ENCODE measurements at places on chromosomes 4 and X.

DNA sequence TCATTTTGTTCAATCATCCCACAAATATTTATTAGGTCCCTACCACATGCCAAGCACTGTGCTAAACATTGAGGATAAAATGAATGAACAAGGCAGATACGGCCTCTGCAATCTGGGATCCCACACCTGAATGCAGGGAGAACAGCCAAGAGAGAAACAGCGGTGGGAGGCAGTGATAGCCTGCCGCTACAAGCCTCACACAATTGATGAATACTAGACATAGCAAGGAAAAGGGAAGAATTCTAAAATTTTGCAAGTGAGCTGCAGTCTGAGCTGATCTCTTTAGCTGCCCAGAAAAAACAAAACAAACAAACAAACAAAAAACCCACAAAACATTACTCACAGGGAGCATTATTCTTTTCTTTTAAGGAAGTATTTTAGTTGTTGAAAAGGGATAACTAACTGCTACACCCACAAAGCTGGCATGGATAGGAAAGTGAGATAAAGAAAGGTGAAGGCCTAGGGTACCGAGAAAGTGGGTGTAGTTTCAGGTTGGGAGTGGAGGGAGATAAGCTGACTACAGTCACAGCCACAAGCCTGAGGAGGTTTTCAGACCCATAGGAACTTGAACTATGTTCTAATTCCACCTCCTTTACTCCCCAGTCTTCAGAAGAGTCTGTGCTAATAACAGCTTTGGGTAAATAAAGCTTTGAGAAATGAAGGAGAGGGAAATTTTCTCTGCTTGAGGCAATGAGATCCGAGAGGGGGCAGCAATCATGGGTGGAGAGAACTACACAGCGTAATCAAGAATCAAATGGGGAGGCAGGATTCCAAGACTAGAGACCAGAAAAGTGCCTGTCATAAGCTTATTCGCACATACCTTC is 85.4 kb downstream of the SH3RF1 start:
- no peak for DNase-seq

DNA sequence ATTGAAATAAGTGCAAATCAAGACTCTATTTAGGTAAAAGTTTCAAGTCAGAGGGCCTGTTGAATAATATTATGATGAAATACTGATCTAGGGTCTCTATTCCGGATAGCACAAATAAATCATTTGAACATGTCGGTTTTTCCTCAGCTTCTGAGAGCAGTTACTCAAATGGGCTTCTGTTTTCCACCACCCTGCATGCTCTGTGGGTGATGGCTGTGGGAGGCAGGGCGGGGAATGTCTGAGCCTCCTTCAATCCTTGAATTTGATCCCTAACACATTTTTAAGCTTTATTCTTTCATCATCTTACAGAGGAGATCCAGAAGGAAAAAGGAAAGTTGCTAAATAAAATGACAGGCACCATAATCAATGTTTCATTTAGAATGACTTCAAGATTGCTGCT is 8.5 kb downstream of the UNC5C start:
- no peak for DNase-seq

GRCh38 chrX:10628906-10629305 is 8.5 kb upstream of the MID1 start:
- no peak for DNase-seq

DNA sequence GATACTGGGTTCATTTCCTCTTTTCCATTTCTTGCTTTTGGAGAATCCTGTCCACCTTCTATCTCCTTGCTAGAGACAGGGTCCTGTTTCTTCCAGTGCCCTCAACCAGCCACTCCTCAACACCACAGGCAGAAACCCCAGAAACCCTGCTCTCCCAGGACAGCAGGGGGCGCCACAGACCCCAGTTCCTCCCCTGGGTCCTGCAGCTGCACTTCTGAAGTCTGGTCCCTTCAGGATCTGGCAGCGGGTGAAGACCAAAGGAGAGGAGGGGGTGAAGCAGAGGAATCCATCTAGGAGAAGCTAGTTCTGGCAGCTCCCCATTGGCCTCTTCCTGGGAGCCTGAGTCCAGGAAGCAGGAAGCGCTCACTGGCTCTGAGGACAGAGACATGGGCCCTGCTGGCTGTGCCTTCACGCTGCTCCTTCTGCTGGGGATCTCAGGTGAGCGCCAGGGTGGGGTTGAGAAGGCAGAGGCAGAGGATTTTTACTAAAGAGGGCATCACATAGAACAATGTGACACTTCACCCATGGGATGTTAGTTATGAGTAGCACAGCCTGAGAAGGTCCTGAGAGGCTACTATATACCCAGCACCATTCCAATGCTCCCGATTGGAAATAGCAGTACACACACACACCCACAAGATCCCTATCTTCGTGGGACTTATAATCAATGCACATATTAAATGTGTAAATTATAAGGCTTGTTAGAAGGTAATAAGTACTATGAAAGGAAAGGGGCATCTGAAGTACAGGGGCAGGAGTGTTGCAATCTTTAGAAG is at the start of gene PRSS48:
Gene PRSS48 (plus strand): TSS at position 375 of the 776 bp plus-strand sequence. CDS start 12 bp downstream, at position 387.
- no peak for DNase-seq

DNA sequence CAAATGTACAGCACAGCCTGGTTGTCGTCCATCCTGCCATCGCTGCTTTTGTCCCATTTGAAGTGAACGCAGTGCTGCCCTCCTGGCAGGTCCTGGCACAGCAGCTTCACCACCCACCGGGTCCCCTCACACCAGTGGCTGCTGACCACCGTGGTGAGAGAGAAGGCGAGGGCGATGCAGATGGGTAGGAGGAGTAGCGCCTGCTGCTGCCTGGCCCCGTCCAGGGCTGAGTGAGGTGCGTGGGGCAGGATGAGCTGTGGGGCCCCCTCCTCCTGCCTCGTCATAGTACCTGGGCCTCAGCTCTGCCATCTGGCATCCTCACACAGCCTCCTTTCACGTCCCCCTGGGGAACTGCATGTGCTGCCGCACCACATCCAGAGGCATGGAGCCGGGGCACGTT is 1.8 kb downstream of the DCAF8L2 start:
- DNase-seq, result no peak

DNA sequence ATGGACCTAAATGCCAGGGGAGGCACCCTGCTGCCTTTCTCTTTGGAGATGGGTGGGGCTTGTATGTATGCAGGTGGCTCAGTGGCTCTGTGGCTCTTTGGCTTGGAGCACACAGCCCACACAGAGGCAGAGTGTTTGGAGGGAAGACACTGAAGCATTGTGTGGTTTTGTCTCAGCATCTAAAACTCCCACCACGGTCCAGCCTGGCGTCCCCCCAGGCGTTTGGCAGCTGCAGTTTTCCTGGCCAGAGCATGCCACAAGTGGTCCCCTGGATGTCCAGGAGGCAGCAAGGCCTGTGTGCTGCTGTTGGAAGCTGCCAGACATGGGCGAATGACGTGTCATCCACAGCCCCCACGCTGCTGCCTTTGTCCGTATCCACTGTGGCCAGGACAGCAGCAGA is 32.2 kb upstream of the PSAPL1 start:
- no peak for DNase-seq

DNA sequence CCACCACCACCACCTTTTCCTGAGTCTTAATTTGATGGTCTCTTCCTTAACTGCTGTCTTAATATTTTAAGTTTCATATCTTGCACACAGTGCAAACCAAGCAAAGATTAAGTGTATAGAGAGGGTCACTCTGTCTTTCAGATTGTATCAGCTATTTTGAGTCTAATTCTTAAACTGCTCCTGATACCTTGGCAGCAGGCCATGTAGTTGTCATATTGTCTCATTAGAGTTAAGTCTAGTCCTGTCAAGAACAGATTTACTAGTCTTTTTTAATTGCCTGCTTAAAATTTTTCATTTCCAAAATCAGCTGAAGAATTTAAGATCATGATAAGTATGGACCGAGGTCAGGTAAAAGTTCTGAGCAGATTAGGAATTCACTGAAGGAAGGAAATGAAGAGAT is 51.5 kb downstream of the FHIP1A start:
- no peak for DNase-seq

GRCh38 chr4:114040319-114041116 is 61.1 kb upstream of the ARSJ start:
- no peak for DNase-seq

GRCh38 chr4:87120411-87121162 is 99.8 kb downstream of the KLHL8 start:
- DNase-seq, result no peak

- no peak for DNase-seq
Observed at GRCh38 chrX:102723456-102723855, 2.9 kb downstream of the GPRASP3 start.

GRCh38 chr4:149799546-149799945 is 16.1 kb downstream of the IQCM start:
- DNase-seq, result no peak

DNA sequence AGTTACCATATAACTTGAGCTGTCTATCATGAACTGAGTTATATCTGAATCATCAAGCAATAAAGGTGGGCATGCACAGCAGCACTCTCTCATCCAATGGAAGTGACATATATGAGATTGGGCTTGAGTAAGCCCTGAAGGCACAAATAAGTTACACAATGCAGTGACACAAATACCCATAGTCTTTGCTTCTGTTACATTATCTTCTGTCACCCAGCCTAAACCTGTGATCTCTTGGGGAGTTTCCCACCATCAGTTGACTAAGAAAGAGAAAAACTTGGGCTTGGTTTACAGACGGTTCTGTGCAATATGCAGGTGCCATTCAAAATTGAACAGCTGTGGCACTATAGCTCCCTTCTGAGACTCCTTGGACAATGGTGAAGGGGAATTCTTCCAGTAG is 138.8 kb upstream of the IL15 start:
- no peak for DNase-seq

DNA sequence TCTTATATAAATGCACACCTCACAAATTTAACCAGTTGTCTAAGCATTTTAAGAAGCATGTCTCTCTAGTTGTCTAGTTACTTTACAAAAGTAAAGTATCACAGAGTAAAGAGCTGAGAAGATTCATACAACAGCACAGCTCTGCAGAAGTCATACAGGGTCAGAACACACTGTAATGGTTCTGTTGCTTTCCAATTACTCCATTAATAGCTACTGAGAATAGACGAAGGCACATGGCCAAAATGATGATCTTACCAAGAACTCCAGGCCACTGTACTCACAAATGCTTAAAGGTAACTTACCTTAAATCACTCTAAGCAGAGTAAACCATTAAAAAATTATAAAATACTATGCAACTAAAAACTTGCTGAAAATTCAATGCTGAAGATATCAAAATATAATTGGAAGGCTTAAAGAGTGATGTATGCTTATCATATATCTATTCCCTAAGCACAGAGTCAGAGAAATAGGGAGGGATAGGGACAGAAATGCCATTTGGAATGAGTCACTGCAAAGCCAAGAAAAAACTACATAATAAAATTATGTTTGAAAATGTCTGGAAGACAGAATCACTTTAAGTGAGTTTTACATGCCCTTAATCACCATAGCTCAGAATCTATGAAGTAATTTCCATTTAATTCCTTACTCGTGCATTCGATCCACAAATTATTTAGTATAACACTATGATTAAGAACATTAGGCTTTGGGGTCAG is 71.0 kb downstream of the DDX60L start:
- DNase-seq, result no peak

- no peak for DNase-seq
Observed at GRCh38 chr4:149741186-149741831, 74.3 kb downstream of the IQCM start.

- DNase-seq, result no peak
Observed at GRCh38 chrX:123617007-123617406, 115.8 kb downstream of the THOC2 start.

GRCh38 chr4:108210989-108211835 is 42.5 kb upstream of the LEF1 start:
- no peak for DNase-seq

GRCh38 chr4:38686682-38687081 is 22.7 kb downstream of the KLF3 start:
- DNase-seq, result no peak

GRCh38 chr4:98976716-98977115 is 18.8 kb upstream of the METAP1 start:
- no peak for DNase-seq

- DNase-seq, result no peak
Observed at GRCh38 chr4:141480950-141481349, 155.4 kb upstream of the IL15 start.

- DNase-seq, result no peak
Observed at GRCh38 chrX:6759655-6760375, 224.9 kb upstream of the VCX3A start.

GRCh38 chrX:103879339-103879738 is 47.3 kb upstream of the RAB9B start:
- DNase-seq, result no peak

DNA sequence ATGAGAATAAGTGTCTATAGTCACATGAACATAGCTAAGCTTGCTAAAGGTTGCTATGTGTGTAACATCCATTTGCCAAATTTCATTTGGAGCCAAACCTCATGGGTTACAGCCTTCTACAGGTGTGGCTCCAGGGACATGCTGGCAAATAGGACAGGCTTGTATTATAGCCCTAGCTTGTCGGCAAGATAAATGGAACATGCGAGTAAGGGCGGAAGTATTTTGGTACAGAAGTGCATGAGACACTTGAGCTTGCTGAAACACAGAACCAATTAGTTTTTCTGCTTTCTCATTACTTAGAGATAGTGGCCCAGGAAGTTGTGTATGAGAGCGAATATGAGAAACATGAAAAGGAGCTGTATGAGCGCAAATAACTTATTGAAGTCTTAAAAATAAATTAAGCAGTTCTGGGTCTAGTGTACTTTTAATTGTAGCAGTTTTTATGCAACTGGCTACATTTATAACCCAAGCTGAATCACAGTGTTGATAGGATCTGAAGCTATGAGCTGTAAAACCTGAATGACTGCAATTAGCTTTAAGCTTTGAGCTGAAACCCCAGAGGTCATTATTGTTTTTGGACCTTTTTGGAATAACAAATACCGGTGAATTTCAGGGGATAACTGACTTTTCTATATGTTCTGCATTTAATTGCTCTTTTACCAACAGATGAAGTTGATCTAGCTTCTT is 64.6 kb downstream of the KDM5C start:
- DNase-seq, result no peak

DNA sequence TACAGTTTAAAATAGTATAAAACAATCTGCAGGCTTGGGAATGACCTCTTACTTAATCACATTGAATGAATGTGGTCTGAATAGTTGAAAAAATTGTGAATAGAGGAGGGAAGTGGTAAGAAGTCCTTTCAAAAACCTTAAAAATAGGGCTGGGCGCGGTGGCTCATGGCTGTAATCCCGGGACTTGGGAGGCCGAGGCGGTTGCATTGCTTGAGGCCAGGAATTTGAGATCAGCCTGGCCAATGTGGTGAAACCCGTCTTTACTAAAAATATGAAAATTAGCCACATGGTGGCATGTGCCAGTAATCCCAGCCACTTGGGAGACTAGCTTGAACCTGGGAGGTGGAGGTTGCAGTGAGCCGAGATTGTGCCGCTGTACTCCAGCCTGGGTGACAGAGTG is 36.5 kb downstream of the HERC3 start:
- DNase-seq, result no peak

- no peak for DNase-seq
Observed at GRCh38 chrX:10030570-10030969, 63.4 kb downstream of the CLDN34 start.

GRCh38 chr4:73007526-73008100 is 61.9 kb downstream of the COX18 start:
- no peak for DNase-seq

- DNase-seq, result no peak
Observed at GRCh38 chr4:45621971-45622370, 501.9 kb downstream of the GABRG1 start.

- DNase-seq, result no peak
Observed at GRCh38 chr4:141782205-141782604, 145.8 kb downstream of the IL15 start.
